ENCODE measurements at places on chromosomes 16 and 17. TPM values are rescaled to one million over a fixed set of nuclear protein-coding genes. Genes with fewer than 3 reads are reported as not detected.

Gene SMURF2
- 107 TPM for total RNA-seq

Gene UBE2G1
- total RNA-seq: 29.1 TPM

Gene ADAM11
- total RNA-seq: 0.99 TPM

Gene NPIPA3
- total RNA-seq: 1.2 TPM

Gene SCGB1C2
- not detected for total RNA-seq

Gene CRYM
- 2.3 TPM for total RNA-seq

Gene PMP22
- total RNA-seq: 96.4 TPM

Gene ASIC2
- total RNA-seq: 0.66 TPM

Gene ALOX15B
- total RNA-seq: 0.17 TPM

Gene RPH3AL
- total RNA-seq: 3.5 TPM

Gene TBC1D3L
- total RNA-seq: 7.8 TPM

Gene DNASE1L2
- 0.15 TPM for total RNA-seq

Gene NUPR1
- total RNA-seq: 20.8 TPM

Gene PLLP
- total RNA-seq: not detected

Gene CCL7
- total RNA-seq: 1.7 TPM

Gene KRTAP9-8
- total RNA-seq: not detected

Gene PRSS27
- 0.58 TPM for total RNA-seq

Gene KIF2B
- total RNA-seq: not detected

Gene TSPOAP1
- total RNA-seq: 0.50 TPM

Gene PHOSPHO1
- total RNA-seq: 0.33 TPM

Gene SLC22A31
- 0.33 TPM for total RNA-seq

Gene CACNG1
- not detected for total RNA-seq

Gene NHLRC4
- 4.7 TPM for total RNA-seq

Gene PPL
- total RNA-seq: 51.5 TPM

Gene IL17C
- not detected for total RNA-seq

Gene KRT222
- not detected for total RNA-seq

Gene TBC1D3C
- total RNA-seq: not detected

Gene TBC1D28
- not detected for total RNA-seq

Gene RBFOX1
- not detected for total RNA-seq

Gene SP6
- 0.17 TPM for total RNA-seq

Gene KIF18B
- total RNA-seq: 6.7 TPM

Gene P2RX1
- not detected for total RNA-seq

Gene ERI2
- total RNA-seq: 41.7 TPM

Gene C16orf92
- total RNA-seq: not detected

Gene TMEM204
- 10.1 TPM for total RNA-seq

Gene SLC12A3
- total RNA-seq: not detected

Gene ENPP7
- not detected for total RNA-seq

Gene ASPA
- total RNA-seq: 1.2 TPM

Gene RUNDC1
- total RNA-seq: 6.8 TPM

Gene NPIPA2
- total RNA-seq: 1.2 TPM

Gene SNAI3
- total RNA-seq: not detected

All from smooth muscle cell of trachea (primary cell).